ENCODE measurements at places on chromosomes 7 and 10. TPM values are rescaled to one million over a fixed set of nuclear protein-coding genes. Genes with fewer than 3 reads are reported as not detected.

The SH2D4B gene
- total RNA-seq, result not detected

The PKD2L1 gene
- not detected for total RNA-seq

The CC2D2B gene
- not detected for total RNA-seq

The GIMAP4 gene
- not detected for total RNA-seq

The AGR3 gene
- total RNA-seq, result not detected

The LRMDA gene
- 0.45 TPM for total RNA-seq

The POLR1F gene
- 16.1 TPM for total RNA-seq

The RARRES2 gene
- total RNA-seq, result 11.9 TPM

The UTF1 gene
- total RNA-seq, result not detected

Measured in bronchus fibroblast of lung (primary cell).